Effector CD4-positive, alpha-beta T cell (primary cell): ENCODE measurements at places on chromosomes 1 and 21.

DNA sequence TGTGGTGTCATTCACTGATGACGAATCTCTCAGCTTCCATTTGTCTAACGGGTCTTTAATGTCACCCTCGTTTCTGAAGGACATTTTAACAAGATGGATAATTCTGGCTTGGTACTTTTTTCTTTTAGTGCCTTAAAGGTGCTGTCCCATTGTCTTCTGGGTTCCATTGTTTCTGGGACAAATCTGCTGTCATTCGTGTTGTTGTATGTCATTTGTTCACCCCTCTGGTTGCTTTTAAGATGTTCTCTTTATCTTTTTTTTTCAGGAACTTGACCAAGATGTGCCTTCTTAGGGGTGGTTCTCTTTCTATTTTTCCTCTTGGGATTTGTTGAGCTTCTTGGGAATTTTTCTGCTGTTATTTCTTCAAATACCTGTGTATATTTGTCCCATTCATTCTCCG is 14.0 kb upstream of the MMEL1 start:
- no peak for DNase-seq

GRCh38 chr1:156880473-156880872 is 13.0 kb upstream of the PEAR1 start:
- no peak for DNase-seq

DNA sequence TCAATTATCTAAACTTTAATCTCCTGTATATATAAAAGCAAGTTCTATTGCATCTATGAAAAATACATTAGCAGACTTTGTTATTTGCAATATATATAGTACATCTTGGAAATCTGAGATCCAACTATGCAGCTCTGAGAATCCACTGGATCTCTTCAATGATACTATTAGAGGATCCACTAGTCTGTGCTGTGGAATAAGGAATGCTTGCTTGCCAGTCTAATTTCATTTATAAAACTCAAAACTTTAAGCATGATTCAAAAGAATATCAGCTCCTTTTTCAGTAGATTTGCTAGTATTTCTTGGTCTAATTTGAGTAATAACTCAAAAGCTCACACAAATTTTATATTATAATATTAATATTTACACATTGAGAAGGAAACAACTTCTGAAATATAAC is 115.1 kb downstream of the SPATA6 start:
- DNase-seq = no peak

- no peak for DNase-seq
Observed at GRCh38 chr1:204232526-204232925, 18.7 kb upstream of the GOLT1A start.

DNA sequence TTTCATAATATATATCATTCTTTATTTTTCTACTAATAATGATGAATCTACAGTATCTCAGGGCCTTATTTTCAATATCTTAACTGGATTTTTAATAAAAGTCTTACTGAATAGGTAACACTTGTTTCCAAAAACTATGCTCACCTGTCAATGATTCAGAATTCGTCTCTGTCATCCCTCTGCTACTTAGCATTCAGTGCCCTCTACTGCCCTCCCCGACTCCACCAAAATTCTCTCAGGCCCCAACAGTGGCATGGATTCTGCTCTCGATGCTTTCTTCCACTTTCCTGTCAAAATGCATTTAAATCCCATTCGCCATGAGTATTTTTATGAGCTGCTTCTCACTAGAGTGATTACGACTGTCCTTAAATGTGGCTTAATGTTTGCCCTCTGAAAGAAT is 10.5 kb upstream of the BACH1 start:
- no peak for DNase-seq

- no peak for DNase-seq
Observed at GRCh38 chr1:44347280-44347679, 7.8 kb downstream of the ERI3 start.

DNA sequence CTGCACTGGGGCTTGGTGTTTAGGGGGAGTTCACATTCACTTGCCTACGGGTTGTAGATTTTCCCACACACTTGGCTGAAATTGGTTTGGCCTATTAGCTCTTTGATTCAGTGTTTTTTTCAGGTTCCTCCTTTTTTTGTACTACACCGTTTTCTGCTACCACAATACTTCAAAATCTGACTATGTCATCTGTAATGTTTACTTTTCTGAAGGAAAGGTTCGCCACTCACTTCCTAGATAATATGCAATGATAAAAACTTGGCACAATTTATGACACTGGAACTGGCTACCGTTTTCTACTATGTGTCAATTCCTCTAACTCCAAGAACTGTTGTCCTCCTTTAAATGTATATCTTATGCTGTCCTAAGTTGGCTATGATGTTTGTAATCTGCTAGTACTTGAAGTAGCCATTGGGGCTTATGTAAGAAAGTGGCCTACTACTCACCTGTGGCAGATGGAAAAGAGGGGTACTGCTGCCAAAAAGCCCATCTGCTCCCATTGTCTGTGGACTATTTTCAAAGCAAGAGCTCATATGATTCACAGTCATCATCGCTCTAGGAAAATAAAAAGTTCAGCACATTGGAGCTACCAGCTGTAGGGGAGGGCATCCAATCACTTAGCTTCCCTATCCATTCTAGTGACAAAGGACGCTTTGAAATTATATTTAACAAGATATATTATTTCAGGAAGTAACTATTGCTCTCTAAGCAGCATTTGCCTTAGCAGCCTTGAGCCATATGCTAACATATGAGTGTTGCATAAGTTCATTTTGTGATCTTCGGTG is 42.4 kb upstream of the BACH1 start:
- DNase-seq = no peak

DNA sequence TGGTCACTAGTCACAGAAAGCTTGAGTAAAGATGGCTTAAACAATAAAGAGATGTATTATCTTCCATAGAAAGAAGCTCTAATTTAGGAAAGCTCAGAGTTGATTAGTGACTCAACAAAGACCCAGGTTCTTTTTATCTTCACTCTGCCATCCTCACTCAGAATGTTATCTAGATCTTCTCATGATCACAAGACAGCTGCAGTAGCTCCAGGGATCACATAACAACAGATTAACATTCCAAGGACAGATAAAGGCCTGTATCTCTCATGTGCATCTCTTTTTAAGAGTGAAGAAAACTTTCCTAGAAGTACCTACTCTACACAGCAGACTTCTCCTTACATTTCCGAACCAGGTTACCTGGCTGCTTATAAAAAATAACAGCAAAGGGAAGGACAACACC is 368.7 kb upstream of the PROX1 start:
- DNase-seq = no peak

DNA sequence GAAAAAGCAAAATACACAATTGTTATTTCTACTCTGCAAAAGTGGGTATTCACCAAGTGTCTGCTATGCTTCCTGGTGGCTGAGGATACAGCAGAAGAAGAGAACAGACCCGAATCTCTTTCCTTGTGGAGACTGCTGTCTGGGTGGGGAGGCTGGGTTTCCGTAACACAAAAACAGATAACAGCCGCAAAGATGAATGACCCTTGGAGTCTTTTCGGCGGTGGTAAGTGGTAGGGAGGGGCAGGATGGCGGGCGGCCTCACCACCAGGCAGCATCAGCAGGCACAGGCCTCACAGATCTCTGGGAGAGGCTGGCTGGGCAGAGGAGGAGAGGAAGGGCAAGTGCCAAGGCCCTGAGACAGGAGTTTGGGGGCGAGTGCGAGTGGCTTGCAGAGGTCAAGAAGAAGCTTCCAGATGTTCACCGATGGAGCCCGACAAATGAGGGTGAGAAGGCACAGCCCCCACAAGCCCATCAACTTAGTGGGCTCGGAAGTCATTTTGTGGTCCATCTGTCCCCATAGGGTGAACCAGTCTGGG is 164.2 kb downstream of the RHOU start:
- DNase-seq = no peak
